Nasal cavity respiratory epithelium epithelial cell of viscerocranial mucosa (primary cell): ENCODE measurements at places on chromosomes 5 and 9. TPM values are rescaled to one million over a fixed set of nuclear protein-coding genes. Genes with fewer than 3 reads are reported as not detected.

Gene ANKRD31
- total RNA-seq, result 0.21 and 0.34 TPM in 2 replicates

Gene WNK2
- total RNA-seq, result 0.34 and 4.4 TPM in 2 replicates

Gene OLFML2A
- total RNA-seq, result 3.1 and 128 TPM in 2 replicates

Gene SLIT3
- 1.4 and 4.8 TPM in 2 replicates for total RNA-seq

Gene FOXD1
- 5.2 and 13.0 TPM in 2 replicates for total RNA-seq

Gene NKD2
- 0.34 and 1.3 TPM in 2 replicates for total RNA-seq

Gene GRIN3A
- total RNA-seq, result not detected in 2 replicates

Gene CD72
- 0.50 and 1.0 TPM in 2 replicates for total RNA-seq

Gene RFX3
- 1.7 and 5.2 TPM in 2 replicates for total RNA-seq

Gene KCNV2
- not detected in 2 replicates for total RNA-seq

Gene C9orf43
- 0.34 and 0.71 TPM in 2 replicates for total RNA-seq

Gene PCDHA5
- total RNA-seq, result 0.21 TPM in 1 of 2 replicates, not detected in the other

Gene CAST
- total RNA-seq, result 198 and 398 TPM in 2 replicates

Gene SLU7
- total RNA-seq, result 66.6 and 67.3 TPM in 2 replicates

Gene CTSV
- 11.4 and 25.6 TPM in 2 replicates for total RNA-seq

Gene TMEM141
- 63.2 and 150 TPM in 2 replicates for total RNA-seq

Gene WDR31
- total RNA-seq, result 4.1 and 4.8 TPM in 2 replicates

Gene TXNDC15
- total RNA-seq, result 41.2 and 64.6 TPM in 2 replicates

Gene CCDC112
- total RNA-seq, result 6.5 and 7.0 TPM in 2 replicates

Gene SAPCD2
- 0.85 and 2.1 TPM in 2 replicates for total RNA-seq
